Muscle of arm (tissue), 14 donors: ENCODE measurements at places on chromosomes 16 and 17.
A peak's percentile ranks its signal among the peaks of the same experiment; 100 is the strongest.

GRCh38 chr16:72029567-72030271 is 21.2 kb downstream of the DHODH start:
- DNase-seq: no peak

DNA sequence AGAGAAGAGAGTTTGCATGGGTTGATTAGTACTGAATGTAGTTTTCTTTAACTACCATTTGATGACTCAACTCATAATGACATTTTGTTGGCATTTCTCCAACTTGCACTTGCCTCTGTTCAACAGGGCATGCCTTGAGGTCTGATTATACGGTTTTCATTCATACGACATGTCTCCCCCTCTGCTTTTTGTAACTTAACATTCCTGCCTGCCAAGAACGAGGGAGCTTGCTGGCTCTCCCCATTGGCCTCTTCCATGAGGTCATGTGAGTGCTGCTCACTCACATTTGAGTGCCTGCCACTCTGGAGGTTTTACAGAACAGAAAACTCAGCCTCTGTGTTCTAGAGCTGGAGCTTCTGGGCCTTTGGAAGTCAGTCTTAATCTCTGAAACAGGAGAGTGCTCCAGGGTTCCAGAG is 19.7 kb downstream of the MAP2K6 start:
- DNase-seq: peak; percentile 24

DNA sequence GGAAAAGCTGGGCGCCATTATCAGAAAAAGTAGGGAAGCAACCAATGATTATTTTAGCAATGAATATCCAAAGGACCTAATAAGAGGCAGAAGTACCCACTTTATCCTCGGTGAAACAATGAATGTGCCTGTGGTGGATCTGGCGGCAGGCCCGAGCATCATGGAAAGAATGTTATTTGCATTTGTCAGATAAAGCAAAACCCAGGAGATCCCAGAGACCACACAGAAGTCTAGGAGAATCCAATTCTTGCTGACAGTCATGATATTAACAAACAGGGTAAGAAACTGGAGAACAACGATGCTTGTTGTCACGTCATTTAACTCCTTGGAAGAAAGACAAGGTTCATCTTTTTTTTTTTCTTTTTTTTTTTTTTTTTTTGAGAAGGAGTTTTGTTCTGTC is 12.0 kb upstream of the TNRC6A start:
- peak; percentile 24 for DNase-seq

DNA sequence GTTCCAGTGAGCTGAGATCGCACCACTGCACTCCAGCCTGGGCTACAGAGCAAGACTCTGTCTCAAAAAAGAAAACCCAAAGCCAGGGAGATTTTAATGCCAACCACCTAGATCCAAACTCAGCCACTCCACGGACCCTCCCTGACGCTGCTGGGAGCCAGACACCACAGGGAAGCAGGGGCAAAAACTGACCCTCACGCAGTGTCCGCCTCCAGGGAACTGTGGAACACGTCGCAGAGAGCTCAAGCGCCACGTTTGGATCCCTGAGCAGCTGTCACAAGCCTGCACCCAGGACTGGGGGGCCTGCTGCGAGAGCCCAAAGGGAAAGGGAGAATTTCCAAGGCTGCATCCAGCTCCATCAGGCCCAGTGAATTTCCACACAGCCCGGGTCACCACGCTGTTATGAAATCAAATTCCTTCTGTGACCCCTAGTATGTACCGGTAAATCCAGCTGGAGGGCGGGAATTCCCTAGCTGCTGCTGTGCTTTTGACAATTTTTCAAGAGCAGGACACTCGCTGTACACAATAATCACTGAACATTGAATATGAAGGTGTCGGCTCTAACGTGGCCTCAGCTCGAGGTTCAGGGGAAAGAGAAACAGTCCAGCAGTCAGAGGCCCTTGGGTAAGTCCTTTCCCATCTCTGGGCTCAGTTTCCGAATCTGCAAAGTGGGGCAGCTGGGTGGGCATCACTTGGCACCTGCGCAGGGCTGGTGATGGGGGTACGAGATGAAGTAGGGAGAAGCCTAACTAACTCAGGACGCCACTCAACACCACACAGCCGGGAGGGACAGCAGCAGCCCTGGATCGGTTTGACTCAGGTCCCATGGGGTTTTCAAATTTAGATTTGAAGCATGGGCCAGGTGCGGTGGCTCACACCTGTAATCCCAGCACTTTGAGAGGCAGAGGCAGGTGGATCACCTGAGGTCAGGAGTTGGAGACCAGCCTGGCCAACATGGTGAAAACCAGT is 8.6 kb downstream of the CARHSP1 start:
- DNase-seq: no peak
